Mucosa of gallbladder (tissue), 1 donor: ENCODE measurements at places on chromosomes 7 and 10. TPM values are rescaled to one million over a fixed set of nuclear protein-coding genes. Genes with fewer than 3 reads are reported as not detected.

Gene ADAM12
- total RNA-seq = 2.1 TPM

Gene PON2
- total RNA-seq = 106 TPM

Gene LLCFC1
- not detected for total RNA-seq

Gene OLAH
- total RNA-seq = not detected

Gene PPP1R17
- not detected for total RNA-seq

Gene PRF1
- total RNA-seq = 7.3 TPM

Gene CHAT
- 0.86 TPM for total RNA-seq

DNA sequence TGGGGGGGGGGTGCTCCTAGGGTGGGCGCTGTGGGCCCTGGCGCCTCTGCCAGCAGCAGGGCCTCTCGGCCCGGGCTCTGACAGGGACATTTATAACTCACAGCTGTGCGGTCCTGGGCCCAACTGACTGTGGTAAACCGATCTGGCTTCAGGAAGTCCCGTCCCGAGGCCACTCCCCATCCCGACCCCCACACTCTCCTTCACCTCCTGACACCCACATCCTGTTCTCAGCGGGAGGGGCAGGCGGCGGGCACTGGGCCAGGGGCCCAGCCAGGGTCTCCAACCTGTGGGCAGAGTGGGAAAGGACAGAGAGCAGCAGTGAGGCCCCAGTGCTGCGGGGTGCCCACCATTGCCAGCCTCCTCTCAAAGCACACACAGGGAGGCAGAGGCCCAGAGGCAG, 69.1 kb downstream of the ZMIZ1 start:
- no peak for DNase-seq

- DNase-seq = no peak
These were observed 495.8 kb downstream of the MDFIC start for GRCh38 chr7:115417662-115418061.

DNA sequence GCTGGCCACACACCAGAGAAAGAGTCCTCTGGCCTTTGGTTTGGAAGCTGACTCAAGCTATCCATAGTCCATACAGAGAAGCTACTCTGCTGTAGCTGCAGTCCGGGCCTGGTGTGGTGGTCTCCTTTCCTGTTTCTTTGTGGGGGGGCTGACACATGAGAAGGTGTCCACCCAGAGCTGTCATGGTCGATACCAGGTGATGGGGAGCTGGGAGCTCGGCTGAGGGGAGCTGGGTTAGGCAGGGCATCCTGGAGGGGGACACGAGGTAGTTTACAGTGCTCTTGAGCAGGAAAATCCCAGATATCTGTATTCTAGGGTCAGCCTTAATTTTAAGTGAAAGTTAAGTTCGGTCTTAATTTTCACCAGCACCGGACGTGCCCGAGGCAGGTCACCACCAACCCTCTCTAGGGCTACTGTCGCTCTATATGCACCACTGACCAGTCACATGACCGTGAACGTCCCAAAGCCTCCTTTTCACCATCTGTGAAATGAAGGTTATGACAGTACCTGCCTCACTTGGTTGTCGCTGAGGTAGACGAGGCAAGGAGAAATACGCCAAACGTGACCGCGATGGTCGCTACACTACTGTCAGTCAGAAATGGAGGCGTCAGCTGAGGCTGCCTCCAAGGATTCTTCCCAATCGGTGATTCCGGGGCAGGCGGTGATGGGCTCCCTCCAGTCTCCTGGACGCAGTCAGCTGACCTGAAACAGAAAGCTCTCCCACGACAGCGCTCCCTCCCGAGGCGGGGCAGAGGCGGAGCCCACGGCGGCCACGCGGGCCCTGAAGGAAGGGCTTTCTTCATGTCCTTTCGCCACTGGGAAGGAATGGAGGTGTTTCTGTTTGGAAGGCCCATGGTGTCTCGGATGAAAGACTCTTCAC, 69.4 kb upstream of the SHH start:
- no peak for DNase-seq

DNA sequence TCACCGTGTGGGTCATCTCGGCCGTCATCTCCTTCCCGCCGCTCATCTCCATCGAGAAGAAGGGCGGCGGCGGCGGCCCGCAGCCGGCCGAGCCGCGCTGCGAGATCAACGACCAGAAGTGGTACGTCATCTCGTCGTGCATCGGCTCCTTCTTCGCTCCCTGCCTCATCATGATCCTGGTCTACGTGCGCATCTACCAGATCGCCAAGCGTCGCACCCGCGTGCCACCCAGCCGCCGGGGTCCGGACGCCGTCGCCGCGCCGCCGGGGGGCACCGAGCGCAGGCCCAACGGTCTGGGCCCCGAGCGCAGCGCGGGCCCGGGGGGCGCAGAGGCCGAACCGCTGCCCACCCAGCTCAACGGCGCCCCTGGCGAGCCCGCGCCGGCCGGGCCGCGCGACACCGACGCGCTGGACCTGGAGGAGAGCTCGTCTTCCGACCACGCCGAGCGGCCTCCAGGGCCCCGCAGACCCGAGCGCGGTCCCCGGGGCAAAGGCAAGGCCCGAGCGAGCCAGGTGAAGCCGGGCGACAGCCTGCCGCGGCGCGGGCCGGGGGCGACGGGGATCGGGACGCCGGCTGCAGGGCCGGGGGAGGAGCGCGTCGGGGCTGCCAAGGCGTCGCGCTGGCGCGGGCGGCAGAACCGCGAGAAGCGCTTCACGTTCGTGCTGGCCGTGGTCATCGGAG, 1.8 kb downstream of the ADRA2A start:
- no peak for DNase-seq

DNA sequence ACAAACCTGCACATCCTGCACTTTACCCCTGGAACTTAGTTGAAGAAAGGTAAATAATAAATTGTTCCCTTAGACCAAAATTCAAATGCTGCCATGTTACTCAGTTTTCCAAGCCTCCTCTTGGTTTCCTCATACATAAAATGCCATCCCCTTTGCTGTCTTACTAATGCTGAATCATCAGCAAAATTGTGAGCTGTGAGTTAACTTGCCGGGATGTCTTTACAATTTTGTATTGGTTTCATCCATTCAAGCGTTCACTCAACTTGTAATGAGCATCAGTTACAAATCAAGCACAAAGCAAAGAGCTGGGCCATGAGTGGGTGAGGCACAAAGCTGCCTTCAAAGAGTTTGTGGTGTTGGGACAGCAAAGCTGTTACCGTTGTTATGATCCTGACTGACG, 395.8 kb upstream of the ZMIZ1 start:
- DNase-seq = no peak

- DNase-seq = no peak
These were observed 308.7 kb downstream of the ANKRD30A start for GRCh38 chr10:37434091-37434490.

DNA sequence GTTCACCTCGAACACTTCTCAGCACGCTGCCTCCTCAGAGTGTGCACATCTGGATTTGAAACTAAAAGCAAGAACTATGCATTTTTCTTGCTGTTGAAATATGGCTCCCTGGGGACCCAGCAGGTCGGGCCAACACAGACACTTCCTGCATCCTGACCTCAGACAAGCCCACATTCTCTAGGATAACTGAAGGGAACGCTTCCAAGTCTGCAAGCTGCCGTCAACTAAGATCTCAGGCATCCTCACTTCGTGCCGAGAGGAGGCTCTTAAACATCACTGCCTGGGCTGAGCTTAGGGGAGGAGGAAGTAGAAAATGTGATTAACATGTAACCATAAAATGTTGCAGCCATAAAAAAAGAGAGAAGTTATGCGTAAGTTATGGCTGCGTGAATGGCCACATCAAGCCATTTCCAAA, 65.5 kb downstream of the PYROXD2 start:
- DNase-seq = peak; percentile 48

DNA sequence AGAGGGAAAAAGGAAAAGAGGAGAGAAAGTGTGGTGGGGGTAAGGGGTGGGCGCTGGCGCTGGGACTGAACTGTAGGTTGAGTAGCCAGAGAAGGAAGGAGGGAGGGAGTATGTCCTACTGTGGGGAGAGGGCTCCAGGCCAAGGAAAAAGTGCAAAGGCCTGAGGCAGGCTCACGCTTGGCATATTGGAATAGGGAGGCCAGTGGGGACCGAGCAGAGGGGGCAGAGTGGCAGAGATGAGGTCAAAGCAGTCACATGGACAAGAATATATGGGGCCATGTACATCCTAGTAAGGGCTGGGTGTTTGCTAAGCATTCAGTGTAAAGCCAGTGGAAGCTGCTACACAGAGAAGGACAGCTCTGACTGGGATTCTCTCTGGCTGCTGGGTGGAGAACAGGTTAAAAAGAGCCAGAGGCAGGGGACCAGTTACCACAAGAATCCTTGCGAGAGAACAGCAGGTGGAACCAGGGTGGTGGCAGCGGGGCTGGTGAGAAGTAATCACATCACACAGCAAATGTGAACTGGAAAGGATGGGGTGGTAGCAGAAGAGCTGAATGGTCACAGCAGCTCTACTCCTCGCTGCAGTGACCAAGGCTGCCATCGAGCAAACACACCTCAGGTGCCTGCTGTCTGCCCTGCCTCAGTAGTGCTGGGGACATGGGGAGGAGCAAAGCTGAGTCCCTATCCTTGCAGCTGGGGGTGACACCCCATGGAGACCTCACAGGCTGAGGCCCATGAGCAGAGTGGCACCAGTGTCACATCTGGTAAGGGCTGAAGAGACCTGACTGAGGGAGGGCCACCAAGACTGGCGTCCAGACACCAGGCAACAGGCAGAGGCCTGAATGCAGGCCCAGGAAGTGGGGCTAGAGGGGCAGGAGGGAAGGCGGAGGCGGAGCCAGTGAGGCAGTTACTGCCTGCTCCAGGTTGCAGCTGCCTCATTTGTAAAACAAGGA, 39.5 kb downstream of the FAM53B start:
- no peak for DNase-seq

DNA sequence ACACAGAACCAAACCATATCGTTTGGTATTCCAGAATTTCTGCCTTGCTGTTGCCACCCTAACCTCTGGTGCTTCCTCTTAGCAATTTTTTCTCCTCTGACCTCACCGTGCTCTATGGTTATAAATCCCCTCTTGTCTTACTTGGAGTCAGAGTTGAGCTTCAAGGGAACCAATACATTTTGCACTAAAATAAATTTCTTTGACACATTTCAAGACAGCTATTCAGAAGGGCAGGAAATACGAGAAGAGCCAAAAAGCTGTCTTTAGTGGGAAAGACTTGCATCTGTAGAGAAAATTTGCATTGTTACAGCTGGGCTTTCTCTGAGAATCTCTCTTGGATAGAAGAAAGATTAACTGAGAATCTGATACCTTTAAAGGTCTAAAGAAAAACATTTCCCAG, 14.5 kb upstream of the AKR1C2 start:
- no peak for DNase-seq

DNA sequence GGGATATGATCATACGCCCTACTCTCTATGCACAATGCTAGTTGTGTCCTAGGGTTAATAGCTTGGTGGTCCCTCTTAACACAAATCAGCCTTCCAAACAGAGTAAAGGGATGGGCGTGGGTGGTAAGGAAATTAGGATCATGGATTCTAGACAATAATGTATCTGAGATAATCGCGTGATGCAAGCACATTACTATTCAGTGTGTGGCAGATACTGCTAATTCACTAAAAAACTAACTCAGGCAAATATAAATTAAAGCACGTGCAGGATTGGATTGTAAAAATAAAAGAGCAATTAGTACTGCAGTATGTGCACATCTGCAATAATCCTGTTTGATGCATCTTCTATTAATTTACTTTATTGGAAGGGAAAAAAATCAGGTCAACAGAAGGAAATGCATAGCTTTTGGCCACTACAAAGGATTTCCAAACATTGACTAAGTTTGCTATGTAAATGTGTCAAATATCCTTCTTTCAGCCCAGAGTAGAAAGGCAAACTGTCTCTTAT, 22.0 kb downstream of the TWIST1 start:
- DNase-seq = no peak

DNA sequence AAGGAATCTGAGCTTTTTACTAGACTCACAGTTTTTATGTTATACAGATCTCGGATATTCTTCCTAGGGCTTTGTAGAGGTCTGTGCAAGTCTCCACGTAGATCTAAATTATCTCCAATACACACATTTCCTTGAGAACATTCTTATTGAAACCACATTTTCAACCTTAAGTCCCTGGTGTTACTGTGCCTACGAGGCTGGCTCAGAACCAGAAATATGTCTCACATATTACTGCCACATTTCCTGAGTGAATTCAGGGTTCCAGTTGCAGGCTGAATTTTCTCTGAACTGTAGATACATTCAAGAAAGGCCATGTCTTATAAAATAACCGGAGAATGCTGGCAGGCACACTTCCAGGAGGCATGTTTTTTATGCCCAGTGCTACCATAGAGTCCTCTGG, 46.5 kb downstream of the INHBA start:
- no peak for DNase-seq

GRCh38 chr10:104061196-104061595, 24.5 kb downstream of the COL17A1 start:
- DNase-seq = no peak

- DNase-seq = no peak
These were observed 181.8 kb downstream of the CDK14 start for GRCh38 chr7:90777886-90778285.

DNA sequence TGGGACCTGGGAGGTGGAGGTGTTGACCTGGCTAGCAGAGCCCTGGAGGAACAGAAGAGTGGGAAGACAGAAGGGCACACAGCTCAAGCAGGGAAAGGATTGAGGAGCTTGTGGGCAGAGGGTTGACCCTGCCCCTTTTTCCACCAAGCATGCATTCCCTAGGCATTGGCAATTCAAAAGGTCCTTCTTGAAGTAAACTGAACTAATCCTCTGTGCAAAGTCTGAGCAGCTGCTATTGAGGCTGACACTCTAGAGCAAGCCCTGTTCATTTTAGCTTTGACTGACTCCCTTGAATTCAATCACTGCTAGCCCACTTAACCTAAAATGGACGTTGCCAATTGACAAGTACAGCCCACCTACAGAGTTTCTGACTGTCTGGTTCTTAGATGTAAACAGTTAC, 116.5 kb upstream of the TNS3 start:
- no peak for DNase-seq

GRCh38 chr10:109277456-109277855, 645.9 kb downstream of the XPNPEP1 start:
- DNase-seq = no peak

GRCh38 chr7:56181010-56181409, 64.8 kb upstream of the NUPR2 start:
- no peak for DNase-seq

GRCh38 chr7:28768577-28769147, 189.5 kb downstream of the TRIL start:
- no peak for DNase-seq

GRCh38 chr10:84291384-84291783, 37.0 kb upstream of the CCSER2 start:
- no peak for DNase-seq

DNA sequence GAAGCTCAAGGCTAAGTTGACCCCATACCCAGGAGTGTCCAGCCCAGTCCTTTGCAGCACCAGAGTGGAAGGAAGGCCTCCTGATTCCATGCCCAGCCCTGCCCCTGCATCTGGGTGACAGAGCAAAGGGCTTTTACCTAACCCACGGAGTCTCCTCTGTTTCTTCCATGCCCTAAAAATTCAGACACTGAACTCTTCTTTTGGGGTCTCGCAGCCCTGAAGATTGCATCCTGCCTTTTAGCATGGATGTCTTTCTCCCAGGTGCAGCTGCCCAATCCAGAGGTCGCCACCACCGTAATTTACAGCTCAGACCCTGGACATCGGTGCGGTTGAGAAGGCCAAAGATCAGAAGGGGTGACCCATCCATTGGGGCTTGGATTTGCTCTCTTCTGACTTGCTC, 50.8 kb downstream of the CXCL12 start:
- no peak for DNase-seq
